ENCODE measurements at places on chromosomes 6 and 20.

- DNase-seq = no peak
These were observed 108.3 kb downstream of the PSMB1 start for GRCh38 chr6:170444811-170445211.

GRCh38 chr20:46060301-46060881, 29.4 kb downstream of the NCOA5 start:
- DNase-seq = peak; percentile 29

- DNase-seq = no peak
These were observed 47.1 kb downstream of the SLC26A8 start for GRCh38 chr6:35977308-35977707.

DNA sequence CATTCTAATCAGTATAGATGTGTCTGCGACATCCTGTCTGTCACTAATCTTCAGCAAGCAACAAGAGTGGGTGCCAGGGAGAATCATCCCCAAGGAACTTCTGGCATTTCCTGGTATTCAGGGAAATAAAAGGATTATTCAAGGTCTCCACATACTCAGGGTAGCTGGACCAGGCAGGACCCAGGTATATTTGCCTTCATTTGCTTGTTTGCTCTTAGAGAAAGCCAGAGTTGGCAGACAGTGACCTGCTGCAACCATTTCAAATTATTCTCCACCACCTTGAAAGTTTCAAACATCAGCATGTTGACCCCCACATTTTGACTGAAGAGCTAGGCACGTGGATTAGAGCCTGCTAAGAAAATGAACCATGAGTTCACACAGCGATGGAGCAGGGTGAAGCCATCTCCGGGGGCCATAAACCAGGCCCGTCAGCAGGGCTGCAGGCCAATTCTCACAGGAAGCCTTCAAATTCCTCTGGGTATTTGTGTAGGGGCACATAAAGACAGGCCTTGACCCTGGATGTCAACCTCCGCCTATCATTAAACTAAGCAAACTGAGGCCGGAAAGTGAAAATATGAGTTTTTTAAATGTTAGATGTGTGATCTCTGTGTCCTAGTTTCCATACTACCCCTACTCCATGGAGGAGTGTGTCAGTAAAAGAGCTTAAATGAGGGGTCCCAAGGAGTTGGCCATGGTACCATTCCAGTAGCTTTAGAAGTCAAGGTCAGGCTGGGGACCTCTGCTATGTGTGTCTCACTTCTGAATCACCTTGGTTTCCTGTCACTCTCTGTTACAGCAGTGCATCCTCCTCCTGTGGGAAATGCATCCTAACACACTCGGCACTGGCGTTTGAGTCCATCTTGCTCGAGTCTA, 32.9 kb downstream of the TRAM2 start:
- DNase-seq = no peak

DNA sequence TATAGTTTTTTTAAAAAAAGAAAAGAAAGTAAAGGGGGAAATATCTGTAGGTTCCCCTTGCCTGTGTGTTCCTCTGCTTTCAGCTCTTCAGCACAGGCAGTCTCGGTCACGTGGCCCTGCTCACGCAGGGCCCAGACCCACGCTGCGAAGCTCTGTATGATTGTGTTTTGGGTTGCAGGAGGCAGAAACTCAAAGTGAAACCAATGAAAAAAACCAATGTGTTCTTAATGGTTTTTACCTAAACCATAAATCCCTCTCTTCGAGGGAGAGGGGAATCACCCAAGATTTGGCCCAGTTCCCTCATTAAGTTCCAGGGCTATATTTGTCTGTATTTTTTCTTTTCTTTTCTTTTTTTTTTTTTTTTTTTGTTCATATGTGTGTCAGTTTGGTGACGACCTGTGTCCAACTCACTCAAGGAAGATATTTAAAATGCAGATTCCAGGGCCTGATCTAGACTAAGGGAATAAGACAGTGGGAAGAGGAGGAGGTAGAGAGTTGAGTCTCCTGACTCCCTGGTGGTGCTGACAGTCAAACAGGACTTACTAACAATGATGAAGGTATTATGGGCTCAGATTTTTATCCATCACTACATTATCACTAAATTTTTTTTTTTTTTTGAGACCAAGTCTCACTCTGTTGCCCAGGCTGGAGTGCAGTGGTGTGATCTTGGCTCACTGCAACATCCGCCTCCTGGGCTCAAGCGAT, 33.8 kb upstream of the RREB1 start:
- DNase-seq = peak; percentile 59

- DNase-seq = no peak
These were observed 30.9 kb downstream of the BCL2L1 start for GRCh38 chr20:31691646-31692275.

DNA sequence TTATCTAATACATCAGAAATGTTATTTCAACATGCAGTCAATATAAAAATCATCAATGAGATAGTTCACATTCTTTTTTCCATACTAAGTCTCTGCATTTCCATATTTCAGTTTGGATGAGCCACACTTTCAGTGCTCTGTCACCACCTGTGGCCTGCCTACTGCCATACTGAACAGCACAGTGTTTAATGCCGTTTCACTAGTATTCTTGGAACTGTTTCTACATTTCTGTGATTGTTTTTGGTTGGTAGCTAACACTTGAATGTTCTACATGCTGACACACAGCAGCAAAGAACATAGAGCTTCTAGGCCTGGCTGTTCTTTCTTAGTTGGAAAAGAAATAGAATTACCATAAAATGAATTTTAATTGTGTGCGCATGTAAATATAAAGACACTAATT, 61.4 kb upstream of the KIF25 start:
- DNase-seq = no peak

DNA sequence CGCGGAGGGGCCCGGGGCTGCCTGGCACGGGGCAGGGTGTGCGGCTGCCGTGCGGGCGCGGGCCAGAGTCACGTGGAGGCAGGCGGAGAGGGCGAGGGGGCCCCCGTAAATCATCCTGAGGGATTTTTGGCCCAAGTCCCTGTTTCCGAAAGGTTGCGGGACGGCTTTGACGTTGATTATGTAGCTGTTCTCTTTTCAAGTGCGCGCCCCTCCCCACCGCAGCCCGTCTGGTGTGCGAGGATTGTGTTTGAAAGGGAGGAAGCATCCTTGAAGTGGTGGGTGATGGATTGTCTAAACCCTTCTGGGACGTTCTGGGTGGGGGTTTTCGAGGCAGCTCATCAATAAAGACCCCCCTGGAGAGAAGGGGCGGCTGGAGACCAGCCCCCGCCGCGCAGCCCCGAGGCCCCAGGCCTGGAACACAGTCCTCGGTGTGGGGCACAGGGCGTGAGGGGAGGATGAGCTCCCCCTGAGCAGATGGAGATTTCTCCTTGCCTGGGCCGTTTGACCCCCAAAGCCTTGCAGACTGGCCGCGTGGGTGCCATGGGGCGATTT, 7.0 kb upstream of the FOXF2 start:
- DNase-seq = no peak

- DNase-seq = no peak
These were observed 27.6 kb downstream of the MYH7B start for GRCh38 chr20:34983089-34983820.

DNA sequence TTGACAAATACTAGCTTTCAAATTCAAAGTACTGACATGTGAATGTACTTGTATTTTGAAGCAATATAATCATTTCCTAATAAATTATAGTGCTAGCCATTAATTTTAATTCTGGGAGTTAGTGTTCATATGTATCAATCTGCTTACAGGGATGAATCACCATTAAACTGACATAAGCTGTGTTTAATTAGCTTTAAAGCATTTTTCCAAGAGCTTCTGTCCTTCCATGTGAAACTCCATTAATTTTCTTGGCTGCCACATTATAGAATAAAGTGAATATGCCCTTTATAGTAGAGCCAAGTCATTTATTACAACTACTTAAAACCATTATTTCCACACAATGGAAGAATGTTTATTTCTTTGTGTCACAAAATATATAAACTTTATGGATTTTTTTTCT, 150.8 kb downstream of the COL21A1 start:
- DNase-seq = no peak

DNA sequence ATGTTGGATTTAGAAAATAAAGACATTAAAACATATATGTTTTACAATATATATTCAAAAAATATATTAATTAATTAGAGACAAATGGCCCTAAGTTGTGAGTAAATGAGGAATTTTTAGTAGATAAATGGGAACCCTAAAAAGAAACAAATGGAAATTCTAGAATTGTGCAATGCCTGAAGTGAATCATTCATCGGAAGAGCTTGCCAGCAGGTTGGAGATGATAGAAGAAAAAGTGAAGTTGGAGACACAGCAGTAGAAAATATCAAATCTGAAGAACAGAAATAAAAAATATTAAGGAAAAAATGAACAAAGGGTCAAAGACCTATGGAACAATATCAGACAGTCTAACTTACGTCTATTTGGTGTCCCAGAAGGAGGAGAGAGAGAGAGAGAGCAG, 109.4 kb upstream of the NEDD9 start:
- DNase-seq = no peak

- DNase-seq = no peak
These were observed 83.5 kb downstream of the SCML4 start for GRCh38 chr6:107740496-107741190.

GRCh38 chr6:37260444-37260843, 2.5 kb upstream of the TMEM217 start:
- DNase-seq = no peak

- no peak for DNase-seq
These were observed 133.1 kb downstream of the LY86 start for GRCh38 chr6:6721606-6722005.
